ENCODE measurements at places on chromosomes 1 and 21.

DNA sequence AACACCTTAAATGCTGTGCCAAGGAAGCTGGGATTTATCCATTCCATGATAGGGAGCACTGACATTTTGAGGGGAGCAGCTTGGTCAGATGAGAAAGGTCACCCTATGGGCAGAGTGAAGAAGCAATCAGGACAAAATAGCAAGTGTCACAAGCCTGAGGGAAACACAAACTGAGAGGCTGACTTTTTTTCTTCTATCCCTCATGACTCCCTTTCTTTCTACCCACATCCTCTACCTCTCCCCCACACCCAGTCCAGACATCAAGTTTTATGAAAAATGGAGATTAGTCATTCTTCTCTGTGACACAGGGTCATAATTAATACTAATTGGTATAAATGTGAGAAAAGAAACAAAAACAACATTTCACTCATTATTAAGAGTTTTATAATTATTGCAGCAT lies 103.1 kb downstream of the SLC25A24 start:
- no peak for DNase-seq

DNA sequence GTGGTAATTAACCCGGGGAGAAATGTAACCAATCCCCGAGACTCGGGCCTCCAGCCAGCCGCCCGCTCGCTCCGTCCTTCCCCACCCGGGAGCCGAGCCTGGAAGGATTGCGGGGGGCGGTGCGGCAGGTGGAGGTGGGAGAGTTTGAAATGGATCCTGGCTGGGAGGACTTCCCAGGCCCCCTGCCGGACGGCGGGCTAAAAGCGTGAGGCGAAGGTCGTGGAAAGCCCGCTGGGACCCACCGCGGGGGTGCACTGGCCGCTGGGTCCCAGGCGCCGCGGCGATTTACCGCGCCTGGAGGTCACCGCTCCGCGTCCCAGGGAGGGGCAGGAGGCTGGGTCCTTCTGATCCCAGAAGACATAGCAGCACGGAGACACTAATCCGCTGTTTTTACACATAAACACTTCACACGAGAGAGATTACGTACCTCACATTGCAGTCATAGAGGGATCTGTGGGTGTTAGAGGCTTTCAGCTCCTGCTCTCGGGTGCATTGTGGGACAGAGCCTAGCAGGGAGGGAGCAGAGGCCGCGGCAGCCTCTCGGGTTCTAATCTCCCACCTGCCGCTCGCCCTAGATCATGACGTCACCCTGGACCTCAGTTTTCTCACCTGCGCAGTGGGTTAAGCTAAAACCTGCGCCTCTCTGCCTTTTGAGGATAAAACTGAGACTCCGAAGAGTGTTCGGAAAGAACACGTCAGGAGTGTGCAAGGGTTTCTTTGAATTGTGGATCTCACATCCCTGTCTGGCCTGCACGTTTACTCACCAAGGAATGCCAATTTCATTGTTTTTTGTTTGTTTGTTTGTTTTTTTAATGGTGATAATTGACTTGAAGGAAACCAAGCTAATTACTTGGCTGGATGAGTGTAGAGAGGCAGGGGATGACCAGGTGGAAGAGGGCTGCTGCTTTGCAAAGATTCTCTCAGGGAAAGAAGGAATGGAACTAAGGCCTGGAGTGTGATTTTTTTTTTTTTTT lies 17.1 kb upstream of the TMEM9 start:
- DNase-seq = peak; percentile 78

- DNase-seq = no peak
Observed at GRCh38 chr1:169534653-169535052, 48.9 kb upstream of the SLC19A2 start.

GRCh38 chr1:65292861-65293593 lies 16.3 kb upstream of the DNAJC6 start:
- no peak for DNase-seq

- no peak for DNase-seq
Observed at GRCh38 chr1:236421022-236421421, 26.9 kb downstream of the EDARADD start.

DNA sequence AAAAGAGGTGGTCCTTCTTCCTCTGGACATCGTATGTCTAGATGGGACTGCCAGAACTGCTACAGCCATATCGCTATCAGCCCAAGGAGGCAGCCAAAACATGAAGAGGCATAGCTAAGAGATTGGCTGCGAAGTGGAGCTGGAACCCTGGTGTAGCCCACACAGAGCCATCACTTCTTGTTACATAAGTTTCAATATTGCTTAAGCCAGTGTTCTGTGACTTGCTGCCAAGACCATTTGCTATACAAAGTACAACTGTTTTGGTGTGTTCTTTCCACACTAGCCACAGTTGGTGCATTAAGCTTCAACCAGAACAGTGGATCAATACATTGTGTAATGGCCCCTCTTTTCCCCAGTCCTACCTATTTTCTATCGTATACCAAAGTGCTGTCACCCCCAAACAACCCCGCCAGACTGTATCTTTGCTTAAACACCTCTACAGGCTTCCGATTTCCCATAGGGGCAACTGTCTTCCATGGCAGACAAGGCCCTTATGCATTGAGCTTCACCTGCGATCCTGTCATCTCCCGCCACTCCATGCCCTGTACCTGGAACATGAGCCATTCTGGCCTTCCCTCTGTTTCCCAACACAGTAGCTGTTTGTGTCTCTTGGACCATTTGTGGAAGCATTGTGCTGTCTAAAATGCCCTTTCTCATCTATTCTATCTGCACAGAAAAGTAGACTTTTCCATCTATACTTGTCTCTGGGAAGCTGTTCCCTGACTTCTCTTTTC lies 241.8 kb downstream of the TTLL7 start:
- DNase-seq = no peak

DNA sequence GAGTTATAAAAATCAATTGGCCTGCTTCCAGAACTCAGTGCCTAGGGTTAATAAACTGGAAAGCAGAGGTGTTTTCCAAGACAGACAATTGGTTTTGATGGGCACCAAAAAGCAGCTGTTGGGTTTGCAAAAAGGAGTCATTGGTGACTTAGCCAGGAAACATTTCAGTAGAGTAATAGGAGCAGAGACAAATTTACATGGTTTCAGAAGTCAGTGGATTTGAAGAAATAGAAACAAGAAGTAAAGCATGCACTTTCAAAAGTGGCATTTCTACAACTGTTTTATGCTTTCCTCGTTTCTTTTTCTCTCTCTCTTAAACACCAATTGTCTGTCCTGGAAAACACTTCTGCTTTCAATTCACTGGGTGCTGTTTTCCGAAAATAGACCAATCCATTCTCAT lies 87.8 kb downstream of the GLUL start:
- DNase-seq = no peak

DNA sequence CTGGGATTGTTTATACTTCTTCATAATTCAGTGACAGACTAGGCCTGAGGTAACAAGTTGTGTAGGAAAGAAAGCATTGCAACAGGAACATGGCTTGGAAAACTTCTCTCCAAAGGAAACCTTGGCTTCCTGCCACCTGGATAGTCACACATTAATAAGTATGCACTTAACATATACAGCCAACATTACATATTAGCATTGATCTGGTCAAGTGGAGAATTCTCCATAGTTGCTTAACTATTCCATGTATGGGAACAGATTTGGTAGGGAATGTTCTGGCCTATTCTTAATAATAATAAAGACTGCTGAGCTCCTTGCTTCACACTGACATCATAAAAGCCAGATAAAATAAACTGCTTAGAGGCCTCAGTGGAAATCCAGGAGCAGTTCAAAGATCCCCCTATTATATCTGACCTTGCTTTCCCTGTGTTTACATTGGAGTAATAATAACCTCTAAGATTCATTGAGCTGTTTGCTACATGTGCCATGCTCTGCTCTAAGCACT lies 27.2 kb upstream of the NFIA start:
- no peak for DNase-seq

DNA sequence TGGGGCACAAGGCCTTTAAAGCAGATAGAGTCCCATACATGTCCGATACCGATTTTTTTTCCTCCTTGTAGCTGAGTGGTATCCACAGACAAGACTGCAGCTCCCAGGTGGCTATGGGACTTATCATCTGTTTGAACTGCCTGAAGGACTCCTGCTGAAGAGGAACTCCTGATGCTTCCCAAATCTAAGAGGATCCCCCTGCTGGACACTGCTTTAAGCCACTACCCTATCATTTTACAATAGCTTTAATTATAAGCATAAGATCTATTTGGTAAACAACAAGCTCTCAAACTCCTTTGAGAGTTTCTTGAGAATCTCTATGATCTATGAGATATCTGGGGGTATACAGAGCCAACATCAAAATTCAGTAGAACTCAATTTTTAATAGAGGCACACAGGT lies 11.7 kb downstream of the NDC1 start:
- DNase-seq = no peak

Measured in stimulated activated CD8-positive, alpha-beta memory T cell treated with anti-CD3 and anti-CD28 coated beads, Interleukin-4, amount 100 ng/mL, for 48 hours (primary cell).